ENCODE measurements at places on chromosomes 2 and 18.

GRCh38 chr2:57497489-57498096 lies 549.0 kb upstream of the VRK2 start:
- DNase-seq = peak; percentile 18

GRCh38 chr18:6374340-6374739 lies 40.4 kb downstream of the L3MBTL4 start:
- no peak for DNase-seq

- DNase-seq = no peak
Observed at GRCh38 chr2:218871345-218872302, 9.0 kb upstream of the WNT10A start.

DNA sequence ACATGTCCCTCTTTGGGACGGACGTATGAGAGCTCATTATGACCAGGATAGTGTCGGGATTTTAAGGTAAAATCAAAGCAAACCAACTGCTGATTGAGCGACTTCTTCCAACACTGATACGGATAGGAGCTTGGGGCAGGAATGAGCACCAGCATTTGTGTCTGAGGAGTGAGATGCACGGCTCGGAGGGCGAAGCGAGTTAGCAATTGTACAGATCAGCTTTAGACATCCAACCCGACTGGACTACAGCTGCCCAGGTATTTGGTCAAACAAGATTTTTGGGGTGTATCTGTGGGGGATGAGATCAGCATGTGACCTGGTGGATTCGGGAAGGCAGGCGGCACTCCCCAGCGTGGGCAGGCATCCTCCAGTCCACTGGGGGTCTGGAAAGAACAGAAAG lies 76.1 kb downstream of the NDUFA10 start:
- no peak for DNase-seq

DNA sequence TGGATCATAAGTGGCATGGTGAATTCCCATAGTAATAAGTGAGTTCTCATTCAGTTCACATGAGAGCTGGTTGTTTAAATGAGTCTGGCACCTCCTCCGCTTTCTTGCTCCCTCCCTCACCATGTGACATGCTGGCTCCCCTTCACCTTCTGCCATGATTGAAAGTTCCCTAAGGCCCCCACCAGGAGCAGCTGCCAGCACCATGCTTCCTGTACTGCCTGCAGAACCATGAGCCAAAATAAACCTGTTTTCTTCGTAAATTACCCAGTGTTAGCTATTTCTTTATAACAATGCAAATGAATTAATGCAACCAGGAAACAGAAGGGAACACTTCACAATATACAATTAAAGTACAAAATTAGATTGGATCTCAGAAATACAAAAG lies 257.0 kb downstream of the MREG start:
- DNase-seq = no peak

DNA sequence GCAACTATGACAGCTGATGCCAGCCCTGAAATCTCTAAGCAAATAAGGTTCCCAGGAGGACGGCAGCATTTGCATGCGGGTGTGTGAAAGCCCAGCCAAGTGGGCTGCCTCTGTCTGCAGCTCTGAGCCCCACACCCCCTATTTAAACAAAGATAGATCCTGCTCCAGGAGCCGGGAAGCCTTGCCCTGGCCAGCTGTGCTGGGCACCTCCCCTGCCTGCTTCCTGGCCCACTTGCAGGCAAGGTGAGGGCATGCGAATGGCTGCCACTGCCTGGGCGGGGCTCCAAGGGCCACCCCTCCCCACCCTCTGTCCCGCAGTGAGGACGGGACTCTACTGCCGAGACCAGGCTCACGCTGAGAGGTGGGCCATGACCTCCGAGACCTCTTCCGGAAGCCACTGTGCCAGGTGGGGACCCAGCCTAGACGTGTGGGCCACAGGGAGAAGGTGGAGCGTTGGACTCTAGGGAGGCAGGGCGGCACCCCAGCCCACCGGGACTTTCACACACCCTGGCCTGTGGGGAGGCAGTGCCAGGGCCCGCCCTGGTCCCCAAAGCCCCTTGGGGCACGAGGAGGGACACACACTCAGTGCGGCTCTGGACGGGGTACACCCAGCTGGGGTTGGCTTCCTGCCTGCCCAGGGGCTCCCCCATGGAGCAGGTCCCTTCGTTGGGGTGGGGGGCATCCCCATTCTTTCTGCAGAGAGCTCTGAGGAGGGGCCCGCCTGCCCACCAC lies at the start of gene ANO7:
Gene ANO7, plus strand, starts transcription at position 317 of the 732 bp plus-strand sequence. CDS start 1,387 bp downstream, outside the sequence.
- DNase-seq = no peak

DNA sequence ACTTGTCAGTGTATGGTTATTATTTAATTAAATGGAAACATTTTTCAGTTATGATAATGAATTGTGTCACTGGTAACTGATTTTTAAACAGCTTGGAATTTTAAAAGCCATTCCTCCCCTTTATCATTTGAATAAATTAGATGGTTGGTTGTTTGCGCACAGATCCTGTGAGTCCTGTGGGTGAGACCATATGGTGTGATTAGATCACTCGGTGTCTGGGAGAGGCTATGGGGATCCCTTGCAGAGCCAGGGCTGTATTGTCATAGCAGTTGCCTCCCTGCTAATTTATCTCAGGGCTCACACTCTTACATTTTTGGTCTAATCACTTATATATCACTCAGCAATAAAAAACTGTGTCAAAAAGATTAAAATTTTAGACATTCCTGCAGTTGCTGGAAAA lies 133.5 kb downstream of the ASXL3 start:
- DNase-seq = no peak

DNA sequence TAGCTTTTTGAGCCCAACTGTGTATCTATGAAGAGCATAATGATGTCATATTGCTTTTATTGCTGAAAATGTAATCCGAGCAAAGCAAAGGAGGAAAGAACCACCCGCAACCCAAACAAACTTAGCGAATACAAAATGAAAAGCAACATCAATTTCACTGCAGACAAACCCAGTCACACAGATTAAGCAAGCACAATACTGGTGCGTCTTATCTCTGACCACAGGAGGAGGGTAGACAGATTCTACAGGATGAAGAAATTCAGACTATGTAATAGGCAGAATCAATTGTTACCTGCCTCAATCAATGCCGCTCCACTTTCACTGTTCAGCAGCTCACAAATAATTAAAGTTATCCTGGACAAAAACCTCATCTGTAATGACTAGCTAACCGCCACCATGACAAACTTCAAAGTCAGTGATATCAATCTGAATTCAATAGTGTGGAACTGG lies 115.5 kb upstream of the SP3 start:
- DNase-seq = no peak

DNA sequence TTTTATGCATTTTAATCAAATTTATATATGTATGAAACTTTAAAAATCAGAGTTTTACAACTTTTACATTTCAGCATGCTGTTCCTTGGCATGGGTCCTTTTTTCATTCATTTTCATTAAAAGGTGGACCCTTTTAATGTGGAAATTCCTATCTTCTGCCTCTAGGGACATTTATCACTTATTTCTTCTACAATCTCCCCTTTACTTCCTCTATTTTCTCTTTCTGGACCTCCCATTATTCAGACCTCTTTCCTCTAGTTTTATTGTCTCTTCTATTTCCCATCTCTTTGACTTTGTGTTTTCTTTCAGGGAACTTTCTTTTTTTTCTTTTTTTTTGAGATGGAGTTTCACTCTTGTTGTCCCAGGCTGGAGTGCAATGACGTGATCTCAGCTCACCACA lies 5.7 kb downstream of the PROC start:
- DNase-seq = no peak

- no peak for DNase-seq
Observed at GRCh38 chr2:240564561-240565332, 3.5 kb upstream of the RNPEPL1 start.

GRCh38 chr2:40292291-40292690 lies 159.6 kb downstream of the SLC8A1 start:
- DNase-seq = no peak

DNA sequence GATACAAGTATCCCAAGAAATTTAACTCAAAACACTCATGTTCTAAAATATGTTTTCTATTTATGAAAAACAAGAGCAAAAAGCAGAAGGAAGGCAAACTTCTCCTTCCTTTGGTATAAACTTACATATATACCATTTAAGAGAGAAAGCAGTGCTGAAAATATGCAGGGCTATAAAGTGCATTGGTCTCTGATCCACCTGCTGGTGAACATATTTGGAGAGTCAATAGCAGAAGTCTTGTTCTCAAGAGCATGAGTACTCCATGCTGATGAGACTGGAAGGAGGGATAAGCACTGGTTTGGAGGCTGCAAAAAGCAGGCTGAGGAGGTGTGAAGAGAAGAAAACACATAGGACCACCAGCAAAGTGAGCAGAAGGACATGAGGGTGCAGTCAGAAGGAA lies 391.2 kb downstream of the STK39 start:
- DNase-seq = no peak

GRCh38 chr18:70506511-70506910 lies 217.7 kb downstream of the SOCS6 start:
- no peak for DNase-seq

DNA sequence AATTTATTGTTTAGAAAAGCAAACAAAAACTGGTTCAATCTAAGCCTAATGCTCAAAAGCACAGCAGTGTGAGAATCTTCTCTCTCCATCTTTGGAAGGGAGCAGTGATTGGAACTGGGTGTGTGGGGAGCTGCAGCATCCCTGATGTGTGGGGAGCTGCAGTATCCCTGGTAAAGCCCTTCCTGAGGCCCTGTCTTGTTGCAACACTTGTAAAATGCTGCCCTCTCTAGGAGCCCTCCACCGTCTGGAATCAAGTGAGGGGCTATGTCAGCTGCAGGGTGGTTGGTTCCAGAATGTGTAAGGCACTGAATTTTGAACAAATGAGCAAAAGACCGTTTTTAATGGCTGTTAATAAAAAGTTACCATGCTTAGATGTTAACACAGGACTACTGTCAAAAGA lies 147.7 kb upstream of the RAB12 start:
- DNase-seq = no peak

GRCh38 chr2:170822290-170823087 lies 5.8 kb downstream of the GAD1 start:
- peak; percentile 61 for DNase-seq

DNA sequence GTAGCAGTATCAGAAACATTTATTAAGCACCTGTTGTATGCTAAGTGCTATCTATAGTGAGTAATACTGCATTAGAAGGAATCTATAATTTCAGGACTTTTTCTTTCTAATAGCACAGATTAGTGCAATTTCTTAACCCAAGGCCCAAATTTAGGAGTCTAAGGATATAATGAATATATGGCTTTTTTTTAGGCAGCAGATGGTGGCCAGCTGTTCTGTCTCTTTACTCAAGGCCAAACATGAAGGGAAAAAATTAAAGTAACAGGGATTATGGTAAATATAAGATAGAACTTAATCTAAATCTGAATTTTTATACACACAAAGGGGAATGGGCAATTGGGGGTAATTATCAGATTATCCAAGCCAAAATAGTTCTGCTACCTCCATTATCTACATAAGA lies 230.6 kb upstream of the SP5 start:
- no peak for DNase-seq

DNA sequence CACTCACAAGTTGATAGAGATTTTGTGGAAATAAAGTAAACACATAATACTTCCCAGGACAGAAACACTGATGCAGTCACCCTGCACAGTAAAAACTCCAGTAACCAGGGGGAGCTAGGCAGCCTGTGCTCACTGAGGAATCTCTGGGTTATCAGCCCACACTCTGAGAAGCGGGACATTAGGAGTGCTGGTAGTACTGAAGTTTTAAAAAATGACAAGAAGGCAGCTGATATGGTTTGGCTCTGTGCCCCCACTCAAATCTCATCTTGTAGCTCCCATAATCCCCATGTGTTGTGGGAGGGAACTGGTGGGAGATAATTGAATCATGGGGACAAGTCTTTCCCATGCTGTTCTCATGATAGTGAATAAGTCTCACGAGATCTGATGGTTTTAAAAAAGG lies 31.4 kb downstream of the KCTD1 start:
- DNase-seq = no peak

GRCh38 chr2:120606931-120607330 lies 128.7 kb upstream of the GLI2 start:
- DNase-seq = no peak

DNA sequence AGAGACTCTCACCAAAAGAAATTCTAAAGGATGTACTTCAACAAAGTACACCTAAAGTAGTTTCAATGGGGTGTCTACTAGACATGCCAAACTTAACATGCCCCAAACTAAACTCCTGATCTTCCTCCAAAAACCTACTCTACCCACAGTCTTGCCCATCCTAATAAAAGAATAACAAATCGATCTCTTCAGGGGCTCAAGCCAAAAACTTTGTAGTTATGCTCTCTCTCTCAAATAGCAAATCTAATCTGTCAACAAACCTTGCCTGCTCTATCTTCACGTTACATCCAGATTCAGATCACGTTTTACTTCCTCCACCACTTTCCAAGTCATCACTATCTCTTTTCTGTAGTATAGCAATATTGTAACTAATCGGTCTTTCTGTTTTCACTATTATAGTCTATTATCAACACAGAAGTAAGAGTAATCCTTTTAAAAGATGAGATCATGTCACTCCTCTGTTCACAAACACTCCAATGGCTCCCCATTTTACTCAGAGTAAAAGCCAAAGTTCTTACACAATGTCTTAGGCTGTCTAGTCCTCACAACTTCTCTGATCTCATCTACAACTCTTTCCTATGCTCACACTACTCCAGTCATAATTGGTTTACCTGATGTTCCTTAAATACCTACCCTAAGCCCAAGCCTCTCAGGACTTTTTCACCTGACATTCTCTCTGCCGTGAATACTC lies 79.9 kb downstream of the THADA start:
- no peak for DNase-seq

Data from natural killer cell (primary cell).